ENCODE measurements at places on chromosomes 12 and 14.

GRCh38 chr14:19895282-19895681 lies 20.3 kb downstream of the OR4K2 start:
- no peak for DNase-seq

DNA sequence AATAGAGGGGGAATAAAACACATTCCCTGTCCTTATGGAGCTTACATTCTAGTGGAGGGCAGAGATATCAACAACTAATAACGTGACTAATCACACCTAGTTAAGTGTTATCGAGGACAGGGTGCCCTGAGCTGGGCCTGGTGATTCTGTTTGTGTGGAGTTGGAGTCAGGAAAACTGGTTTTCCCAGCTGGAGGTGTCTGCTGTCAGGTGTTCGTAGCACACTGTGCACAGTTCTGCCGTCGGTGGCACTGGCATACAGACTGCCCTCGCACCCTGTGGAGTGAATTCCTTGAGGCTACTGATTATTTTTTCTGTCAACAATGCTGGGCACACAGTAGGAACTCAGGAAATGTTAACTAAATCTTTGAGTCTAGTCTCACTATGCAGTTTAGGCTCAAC lies 900 bp upstream of the MTERF2 start:
- no peak for DNase-seq

DNA sequence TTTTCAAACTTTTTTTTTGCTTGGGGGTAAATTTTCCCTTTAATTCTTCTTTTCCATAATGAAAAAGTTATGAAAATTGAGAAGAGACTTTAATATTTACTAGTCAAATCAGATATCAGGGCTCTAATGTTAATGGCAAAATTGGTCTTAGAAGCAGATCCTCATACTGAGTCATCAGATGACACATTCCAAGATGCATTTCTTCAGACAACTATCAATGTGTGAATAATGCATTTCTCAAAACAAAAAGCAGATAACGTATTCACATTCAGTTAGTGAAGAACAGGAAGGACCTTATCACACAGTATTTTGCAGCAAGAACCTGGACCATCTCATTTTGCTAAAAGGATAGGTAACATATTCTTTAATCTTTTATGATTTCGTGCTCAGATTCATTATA lies 130.7 kb downstream of the GPHN start:
- DNase-seq, result peak; percentile 53

DNA sequence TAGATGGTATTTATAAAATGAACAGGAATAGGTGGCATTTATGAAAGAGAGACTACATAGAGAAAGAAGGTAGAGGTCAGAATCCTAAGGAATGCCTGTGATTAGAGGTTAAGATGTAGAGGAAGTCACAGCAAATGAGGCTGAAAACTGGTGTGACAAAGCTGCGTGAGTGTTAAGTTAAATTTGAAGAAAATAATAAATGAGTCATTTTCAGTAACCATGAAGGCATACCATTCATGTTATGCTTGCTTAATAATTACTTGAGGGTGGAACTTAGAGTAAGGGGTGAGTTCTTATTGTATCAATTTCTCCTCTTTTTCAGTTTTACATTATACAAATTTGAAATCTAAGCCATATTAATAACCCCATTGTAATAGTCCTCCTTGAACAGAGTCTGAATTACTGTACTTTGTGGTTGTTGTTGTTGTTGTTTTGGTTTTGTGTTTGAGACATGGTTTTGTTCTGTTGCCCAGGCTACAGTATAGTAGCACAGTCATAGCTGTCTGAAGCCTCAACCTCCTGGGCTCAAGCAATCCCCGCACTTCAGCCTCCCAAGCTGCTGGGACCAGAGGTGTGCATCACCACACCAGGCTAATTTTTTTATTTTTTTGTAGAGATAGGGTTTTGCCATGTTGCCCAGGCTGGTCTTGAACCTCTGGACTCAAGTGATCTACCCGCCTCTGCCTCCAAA lies 761.5 kb downstream of the GALC start:
- peak; percentile 50 for DNase-seq

DNA sequence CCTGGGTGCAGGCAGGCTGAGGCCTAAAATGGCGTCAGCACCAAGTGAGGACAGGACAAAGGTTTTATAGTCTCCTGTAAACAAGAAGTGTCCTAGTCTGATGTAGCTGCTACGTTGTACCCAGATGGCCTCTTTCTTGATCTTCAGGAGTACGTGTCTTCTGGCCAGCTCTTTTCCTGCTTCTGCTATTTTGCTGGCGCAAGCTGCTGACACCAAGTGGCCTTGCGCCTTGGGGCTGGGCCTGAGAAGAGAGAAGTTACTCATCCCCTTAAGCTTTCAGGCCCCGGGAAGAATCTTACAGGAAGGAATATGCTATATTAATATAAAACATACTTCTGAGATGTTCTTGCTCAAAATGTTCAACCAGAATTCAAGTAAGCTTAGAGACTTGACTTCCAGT lies 605.2 kb downstream of the GALC start:
- no peak for DNase-seq

GRCh38 chr12:81949416-81949815 lies 190.3 kb upstream of the PPFIA2 start:
- no peak for DNase-seq
